Ovary (tissue), 10 donors: ENCODE measurements at places on chromosomes 7 and 10. TPM values are rescaled to one million over a fixed set of nuclear protein-coding genes. Genes with fewer than 3 reads are reported as not detected.

The PPP1R3C gene
- 42.3 TPM for polyA plus RNA-seq

The KAZALD1 gene
- polyA plus RNA-seq, result 0.46 TPM

The EXOC6 gene
- polyA plus RNA-seq, result 10.7 TPM

The SPRN gene
- polyA plus RNA-seq, result 0.05 TPM

DNA sequence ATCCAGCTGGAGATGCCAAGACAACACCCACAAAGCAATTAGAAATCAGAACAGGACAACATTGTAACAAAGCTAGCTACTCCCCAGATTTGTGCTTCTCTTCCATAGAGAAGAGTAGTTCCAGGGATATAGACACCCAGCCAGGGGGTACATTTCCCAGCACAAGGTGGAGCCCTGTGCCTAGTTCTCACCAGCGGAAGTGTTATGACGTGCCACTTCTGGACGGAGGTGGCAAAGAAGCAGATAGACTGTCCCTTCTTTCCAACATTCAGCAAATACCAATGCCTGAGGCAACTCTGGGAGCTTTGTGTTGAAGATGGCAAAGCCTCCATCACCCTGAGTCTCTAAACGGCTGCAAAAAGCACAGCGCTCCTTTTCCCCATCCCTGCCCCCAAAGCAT is 23.4 kb upstream of the GSAP start:
- no peak for DNase-seq
- H3K27ac ChIP-seq, result no peak overlapping the region
- no peaks in the 10 kb centered on the region for H3K36me3 ChIP-seq
- no peaks in the 10 kb centered on the region for H3K27me3 ChIP-seq
- no peaks in the 10 kb centered on the region for H3K4me1 ChIP-seq
- H3K4me3 ChIP-seq, result no peak overlapping the region

DNA sequence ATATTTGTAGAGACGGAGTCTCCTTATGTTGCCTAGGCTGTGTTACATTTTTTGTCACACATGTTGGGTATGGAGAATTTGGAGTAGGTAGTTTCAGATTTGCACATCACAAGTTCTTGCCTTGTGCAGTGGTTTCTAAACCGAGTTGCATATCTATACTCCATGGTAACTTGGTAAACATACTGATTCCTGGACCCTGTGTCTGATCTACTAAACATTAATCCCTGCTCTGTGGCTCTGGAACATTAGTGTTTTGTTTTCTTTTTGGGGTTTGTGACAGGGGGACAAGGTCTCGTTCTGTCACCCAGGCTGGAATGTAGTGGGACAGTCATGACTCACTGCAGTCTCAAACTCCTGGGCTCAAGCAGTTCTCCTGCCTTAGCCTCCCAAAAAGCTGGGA is 24.7 kb downstream of the AUTS2 start:
- no peaks in the 10 kb centered on the region for H3K36me3 ChIP-seq
- no peaks in the 10 kb centered on the region for H3K27me3 ChIP-seq
- H3K4me3 ChIP-seq, result no peak overlapping the region
- DNase-seq, result no peak
- peaks cover 4% of the 10 kb centered on the region for H3K4me1 ChIP-seq

DNA sequence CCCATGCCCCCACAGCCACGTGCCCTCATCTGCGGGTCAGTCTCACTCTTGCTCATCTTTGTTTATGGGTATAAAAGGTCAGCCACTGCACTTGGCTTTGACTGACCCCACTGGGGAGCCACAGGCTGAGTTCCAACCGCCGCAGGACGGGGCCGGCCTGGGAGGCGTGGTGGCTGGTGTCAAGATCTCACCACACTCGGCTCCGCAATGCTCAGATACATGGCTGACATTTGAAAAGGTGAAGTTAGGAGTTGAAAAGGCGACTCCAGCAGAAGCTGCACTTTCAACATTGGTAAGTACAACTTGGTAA is 14.9 kb downstream of the TUBGCP2 start:
- H3K27ac ChIP-seq, result no peak overlapping the region
- no peaks in the 10 kb centered on the region for H3K27me3 ChIP-seq
- no peak for DNase-seq
- H3K36me3 ChIP-seq, result no peaks in the 10 kb centered on the region
- no peak overlapping the region for H3K4me3 ChIP-seq
- no peaks in the 10 kb centered on the region for H3K4me1 ChIP-seq

GRCh38 chr7:87918740-87919139 is 15.3 kb upstream of the ADAM22 start:
- H3K36me3 ChIP-seq, result no peaks in the 10 kb centered on the region
- H3K4me3 ChIP-seq, result no peak overlapping the region
- H3K27me3 ChIP-seq, result no peaks in the 10 kb centered on the region
- no peak for DNase-seq
